Tibial nerve (tissue), 4 donors: ENCODE measurements at places on chromosomes 12 and 14. TPM values are rescaled to one million over a fixed set of nuclear protein-coding genes. Genes with fewer than 3 reads are reported as not detected.
A peak's percentile ranks its signal among the peaks of the same experiment; 100 is the strongest.

- H3K4me1 ChIP-seq, result no peaks in the 10 kb centered on the region
- no peak for DNase-seq
- no peaks in the 10 kb centered on the region for H3K27me3 ChIP-seq
- no peaks in the 10 kb centered on the region for H3K36me3 ChIP-seq
- H3K4me3 ChIP-seq, result no peak overlapping the region
- H3K27ac ChIP-seq, result peak overlapping the region; percentile 82
Observed at GRCh38 chr14:71487941-71488340, 444.3 kb upstream of the RGS6 start.

Gene TAS2R14
- total RNA-seq, result 5.2 TPM

DNA sequence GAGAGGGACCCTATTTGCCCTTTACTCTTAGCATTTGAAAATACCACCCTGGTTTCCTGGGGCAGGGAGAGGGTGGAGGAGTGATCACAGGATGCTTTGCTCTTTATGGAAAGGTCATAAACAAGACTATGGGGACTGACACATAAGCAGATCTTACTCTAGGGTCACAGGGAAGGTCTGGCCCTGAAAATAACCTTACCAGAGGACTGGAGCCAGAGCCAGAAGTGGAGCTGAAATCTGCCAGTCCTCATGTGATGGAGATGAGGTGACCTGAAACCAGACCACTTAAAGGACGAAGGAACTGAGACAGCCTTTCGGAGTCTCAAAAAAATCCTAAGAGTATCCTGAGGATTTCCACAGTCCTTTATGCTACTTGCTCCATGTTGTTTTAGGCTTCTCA lies 12.4 kb downstream of the PFKM start:
- peaks cover 91% of the 10 kb centered on the region for H3K36me3 ChIP-seq
- no peak for DNase-seq
- H3K4me3 ChIP-seq, result no peak overlapping the region
- no peaks in the 10 kb centered on the region for H3K27me3 ChIP-seq

DNA sequence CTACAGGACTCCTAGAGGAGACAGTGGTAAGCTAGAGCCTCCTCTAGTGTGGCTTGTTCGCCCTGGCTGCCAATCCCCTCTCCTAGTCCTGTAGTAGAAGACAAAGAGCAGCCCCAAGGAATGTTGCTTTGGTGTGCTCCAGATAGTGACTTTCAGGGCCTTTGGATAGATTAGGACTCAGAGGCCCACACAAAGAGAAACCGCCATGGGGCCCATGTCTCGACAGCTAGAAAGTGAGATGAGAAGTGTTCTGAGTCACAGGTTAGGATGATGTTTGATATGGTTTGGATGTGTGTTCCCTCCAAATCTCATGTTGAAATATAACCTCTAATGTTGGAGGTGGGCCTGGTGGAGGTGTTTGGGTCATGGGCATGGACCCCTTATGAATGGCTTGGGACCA lies 51.8 kb upstream of the JDP2 start:
- H3K36me3 ChIP-seq, result no peaks in the 10 kb centered on the region
- peaks cover 26% of the 10 kb centered on the region for H3K4me1 ChIP-seq
- no peak overlapping the region for H3K27ac ChIP-seq
- H3K4me3 ChIP-seq, result no peak overlapping the region
- DNase-seq, result no peak

DNA sequence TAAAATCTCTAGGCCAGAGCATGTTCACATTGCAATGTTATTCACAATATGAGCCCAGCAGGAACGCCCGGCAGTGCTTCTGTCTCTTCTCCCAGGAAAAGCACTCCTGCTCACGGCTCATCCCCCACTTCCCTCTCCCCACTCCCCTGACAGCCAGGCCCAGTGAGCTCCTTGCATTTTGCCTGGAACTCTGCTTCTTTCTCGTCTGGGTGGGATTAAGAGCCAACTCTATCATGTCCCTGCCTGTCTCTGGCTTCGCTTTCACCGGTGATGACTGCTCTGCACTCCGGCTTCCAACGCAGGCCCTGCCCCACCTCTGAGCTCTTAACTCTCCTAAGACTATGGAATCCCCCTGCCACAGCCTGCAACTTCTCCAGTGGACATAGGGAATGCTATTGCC lies 2.5 kb downstream of the PLEK2 start:
- H3K36me3 ChIP-seq, result no peaks in the 10 kb centered on the region
- H3K4me3 ChIP-seq, result no peak overlapping the region
- DNase-seq, result no peak
- H3K27me3 ChIP-seq, result peaks cover 14% of the 10 kb centered on the region
- no peaks in the 10 kb centered on the region for H3K4me1 ChIP-seq
- no peak overlapping the region for H3K27ac ChIP-seq

DNA sequence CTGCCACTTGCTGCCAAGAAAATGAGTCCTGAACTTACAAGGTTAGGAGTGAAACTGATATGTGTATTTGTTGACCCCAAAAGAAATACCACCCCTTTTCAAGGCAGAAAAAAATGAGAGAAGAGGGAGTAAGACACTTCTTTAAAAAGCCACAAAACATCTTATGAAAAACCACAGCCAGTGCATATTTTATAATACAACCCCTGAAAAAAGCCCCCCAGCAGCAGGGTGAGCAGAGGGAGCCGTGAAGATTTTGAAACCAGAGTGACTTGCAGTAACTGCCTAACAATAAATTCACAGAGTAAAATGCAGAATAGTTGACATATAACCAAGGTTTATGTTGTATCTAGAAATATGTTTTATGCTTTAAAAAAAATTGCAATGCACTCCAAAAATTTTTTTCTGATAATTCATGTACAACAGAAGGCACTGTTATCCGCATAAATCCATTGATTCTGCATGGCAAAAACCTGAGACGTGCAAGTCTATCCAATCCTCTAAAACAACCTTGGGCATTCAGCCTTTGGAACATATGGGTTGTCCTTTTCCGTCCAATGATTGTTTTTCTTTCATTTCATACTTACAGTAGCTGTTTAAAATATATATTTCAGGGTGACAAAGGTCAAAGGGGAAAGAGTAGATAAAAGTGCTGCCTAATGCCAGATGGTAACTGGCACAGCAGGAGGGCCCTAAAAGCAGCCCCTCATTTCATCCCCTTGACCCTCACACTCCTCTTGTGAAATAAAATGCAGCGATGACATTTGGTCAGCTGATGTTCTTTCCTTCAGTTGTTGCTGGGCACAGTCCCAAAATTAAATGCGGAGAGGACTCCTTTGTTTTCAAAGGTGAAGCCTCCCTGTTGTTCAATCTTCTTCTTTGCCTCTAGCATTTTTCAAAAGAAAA lies 65.3 kb downstream of the IPO8 start:
- DNase-seq, result no peak
- H3K27me3 ChIP-seq, result no peaks in the 10 kb centered on the region
- H3K4me3 ChIP-seq, result no peak overlapping the region
- H3K36me3 ChIP-seq, result peaks cover 66% of the 10 kb centered on the region

DNA sequence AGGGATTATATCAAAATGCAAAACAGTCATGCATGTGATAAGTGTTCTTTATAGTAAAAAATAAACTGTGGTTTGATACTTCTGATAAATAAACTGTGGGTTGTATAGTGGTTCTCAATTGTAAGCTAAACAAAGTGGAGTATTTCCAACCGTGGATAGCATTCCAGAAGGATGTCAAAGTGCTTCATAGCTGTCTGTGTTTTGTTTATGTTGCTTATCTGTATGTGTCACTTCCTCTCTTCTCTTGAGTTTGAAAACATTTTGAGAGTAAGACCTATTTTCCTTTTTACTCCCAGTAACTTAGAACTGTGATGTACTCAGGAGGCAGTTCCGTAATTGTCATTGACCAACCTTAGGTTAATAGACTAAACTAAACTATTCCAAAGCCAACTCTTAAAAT lies 415.8 kb downstream of the TMTC2 start:
- H3K4me3 ChIP-seq, result no peak overlapping the region
- no peaks in the 10 kb centered on the region for H3K36me3 ChIP-seq
- no peak for DNase-seq
- no peaks in the 10 kb centered on the region for H3K4me1 ChIP-seq
- no peak overlapping the region for H3K27ac ChIP-seq

DNA sequence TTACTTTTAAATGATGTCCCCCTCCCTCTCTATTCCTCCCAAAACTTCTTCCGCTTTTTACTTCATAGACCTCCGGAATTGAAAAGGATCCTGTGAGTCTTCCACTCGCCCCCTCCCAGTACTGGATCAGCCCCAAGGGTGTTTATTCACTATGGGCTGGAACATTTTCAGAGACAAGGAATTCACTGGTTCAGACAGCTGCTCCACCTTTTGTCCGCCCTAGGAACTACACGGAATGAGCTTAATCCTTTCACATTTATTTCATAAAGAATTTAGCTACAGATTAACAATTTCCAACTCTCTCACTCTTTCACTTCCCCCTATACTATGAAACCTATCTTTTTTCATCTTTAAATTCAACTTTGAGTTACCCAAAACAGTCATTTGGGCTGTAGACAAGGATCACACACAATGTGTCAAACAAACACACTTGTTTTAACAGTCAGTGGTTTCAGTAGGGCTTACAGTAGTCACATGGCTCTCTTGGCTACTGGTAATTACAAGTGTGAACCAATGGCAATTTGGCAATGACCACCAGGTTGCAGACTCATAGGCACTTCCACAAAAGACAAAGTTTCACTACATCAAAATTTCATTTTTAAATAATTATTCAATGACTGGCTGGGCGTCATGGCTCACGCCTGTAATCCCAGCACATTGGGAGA lies 20.6 kb downstream of the CNIH1 start:
- no peaks in the 10 kb centered on the region for H3K27me3 ChIP-seq
- no peak for DNase-seq
- H3K27ac ChIP-seq, result no peak overlapping the region
- no peaks in the 10 kb centered on the region for H3K36me3 ChIP-seq
- H3K4me1 ChIP-seq, result no peaks in the 10 kb centered on the region

Gene PCK2
- 35.4 TPM for total RNA-seq

GRCh38 chr14:35406506-35407305 lies 2.2 kb upstream of the NFKBIA start:
- H3K27me3 ChIP-seq, result no peaks in the 10 kb centered on the region
- H3K4me3 ChIP-seq, result no peak overlapping the region
- peaks cover 22% of the 10 kb centered on the region for H3K4me1 ChIP-seq

Gene LYZ
- total RNA-seq, result 9.6 TPM

DNA sequence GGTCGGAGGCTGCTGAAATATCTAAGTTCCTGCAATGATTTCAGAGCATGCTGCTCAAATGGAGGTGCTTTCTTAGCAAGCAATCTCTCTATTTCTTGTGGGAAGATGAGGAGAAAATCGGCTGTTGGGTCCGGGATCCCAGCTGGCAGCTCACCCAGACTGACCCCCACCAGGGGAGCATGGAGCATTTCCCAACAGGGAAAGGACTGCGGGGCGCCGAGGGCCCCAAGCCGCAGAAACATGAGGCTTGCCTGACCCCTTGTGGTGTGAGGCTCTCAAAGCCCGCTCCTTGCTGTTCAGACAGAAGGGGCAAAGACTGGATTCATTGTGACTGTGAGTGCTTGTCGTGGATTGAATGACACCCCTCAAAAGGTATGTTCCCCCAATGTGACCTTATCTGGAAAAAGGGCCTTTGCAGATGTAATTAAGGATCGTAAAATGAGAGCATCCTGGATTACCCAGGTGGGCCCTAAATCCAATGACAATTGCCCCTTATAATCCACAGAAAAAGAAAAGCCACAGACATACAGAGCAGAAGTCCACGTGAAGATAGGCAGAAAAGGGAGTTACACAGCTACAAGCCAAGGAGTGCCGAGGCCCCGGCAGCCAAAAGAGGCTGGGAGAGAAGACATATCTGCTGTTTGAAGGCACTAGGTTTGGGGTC lies 116.3 kb upstream of the VASH1 start:
- no peaks in the 10 kb centered on the region for H3K27me3 ChIP-seq
- H3K27ac ChIP-seq, result no peak overlapping the region
- no peaks in the 10 kb centered on the region for H3K4me1 ChIP-seq
- H3K36me3 ChIP-seq, result no peaks in the 10 kb centered on the region
- no peak for DNase-seq
- H3K4me3 ChIP-seq, result no peak overlapping the region

Gene ANAPC5
- 170 TPM for total RNA-seq

- H3K27ac ChIP-seq, result no peak overlapping the region
- no peaks in the 10 kb centered on the region for H3K4me1 ChIP-seq
- H3K36me3 ChIP-seq, result no peaks in the 10 kb centered on the region
Observed at GRCh38 chr12:50659690-50660424, 104.0 kb upstream of the ATF1 start.

DNA sequence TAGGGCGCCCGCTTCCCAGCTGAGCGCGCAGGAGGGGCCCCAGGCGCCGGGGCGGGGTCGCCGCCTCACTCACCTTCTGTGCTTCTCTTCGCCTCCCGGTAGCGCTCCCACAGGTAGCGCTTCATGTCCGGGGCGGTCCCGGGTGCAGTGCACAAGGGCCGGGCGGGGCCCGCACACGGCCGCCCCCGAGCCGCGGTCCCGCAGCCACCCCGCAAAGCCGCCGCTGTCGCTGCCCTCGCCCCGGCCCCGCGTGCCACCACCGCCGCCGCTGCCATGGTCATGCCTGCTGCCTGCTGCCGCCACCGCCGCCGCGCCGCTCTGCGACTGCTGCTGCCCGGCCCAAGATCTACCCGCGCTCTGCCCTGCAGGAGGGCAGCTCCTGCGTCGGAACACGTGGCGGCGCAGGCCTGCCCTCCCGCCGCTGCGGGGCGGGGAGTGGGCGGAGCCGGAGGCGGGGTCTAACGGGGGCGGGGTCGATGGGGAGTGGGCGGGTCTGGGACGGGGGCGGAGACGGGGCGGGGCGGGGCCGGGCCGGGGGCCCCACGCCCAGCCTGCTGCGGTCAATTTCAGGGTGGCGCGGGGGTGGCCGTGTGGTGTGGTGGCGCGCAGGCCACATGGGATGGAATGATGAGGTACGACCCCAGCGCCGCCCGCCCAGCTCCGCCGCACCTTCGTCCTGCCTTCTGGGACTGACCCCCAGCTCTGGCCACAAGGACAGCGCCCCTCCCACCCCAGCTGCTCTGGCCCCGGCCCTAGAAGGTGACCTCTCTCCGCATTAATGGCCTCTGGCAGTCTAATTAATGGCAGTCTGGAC lies at the start of gene NT5DC3:
Gene NT5DC3, minus strand, starts transcription at position 359 of the 814 bp plus-strand sequence. Its CDS starts 78 bp downstream, at position 281.
- no peaks in the 10 kb centered on the region for H3K4me1 ChIP-seq
- no peaks in the 10 kb centered on the region for H3K36me3 ChIP-seq
- no peaks in the 10 kb centered on the region for H3K27me3 ChIP-seq
- H3K4me3 ChIP-seq, result peak within 1 kb of the TSS; percentile 87
- H3K27ac ChIP-seq, result peak within 1 kb of the TSS; percentile 90
- peak; percentile 60 for DNase-seq

DNA sequence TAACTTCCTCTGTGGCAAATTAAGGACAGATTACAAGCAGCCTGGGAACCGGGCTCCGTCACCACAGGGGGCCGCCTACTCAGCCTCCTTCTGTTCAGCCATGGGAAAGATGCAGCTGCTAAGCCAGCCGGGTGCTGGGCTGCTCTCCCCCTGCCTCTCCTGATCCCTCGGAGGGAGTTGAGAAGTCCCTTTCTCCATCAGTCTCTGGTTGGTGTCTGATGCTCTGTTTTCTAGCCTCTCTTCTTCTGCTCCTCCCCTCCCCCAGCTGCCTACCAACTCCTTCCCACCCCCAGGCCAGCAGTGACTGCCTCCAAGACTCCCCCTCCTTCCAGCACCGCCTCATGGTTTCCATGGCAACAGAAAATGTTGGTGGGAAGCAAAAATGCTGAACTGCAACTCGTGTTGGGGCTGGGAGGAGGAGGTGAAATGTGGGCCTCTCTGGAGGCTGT lies 486.7 kb downstream of the APAF1 start:
- H3K36me3 ChIP-seq, result no peaks in the 10 kb centered on the region
- no peak overlapping the region for H3K27ac ChIP-seq
- no peaks in the 10 kb centered on the region for H3K27me3 ChIP-seq

Gene EPS8
- total RNA-seq, result 153 TPM

Gene PIP4P1
- 18.2 TPM for total RNA-seq

GRCh38 chr12:12606781-12607589 lies 4.7 kb upstream of the CREBL2 start:
- no peak overlapping the region for H3K4me3 ChIP-seq
- no peaks in the 10 kb centered on the region for H3K36me3 ChIP-seq
- no peak for DNase-seq

Gene VWF
- 182 TPM for total RNA-seq
